Kidney capillary endothelial cell (primary cell): ENCODE measurements at places on chromosomes 12 and 14.

GRCh38 chr14:85535991-85536832 is 6.3 kb downstream of the FLRT2 start:
- peak; percentile 50 for DNase-seq

DNA sequence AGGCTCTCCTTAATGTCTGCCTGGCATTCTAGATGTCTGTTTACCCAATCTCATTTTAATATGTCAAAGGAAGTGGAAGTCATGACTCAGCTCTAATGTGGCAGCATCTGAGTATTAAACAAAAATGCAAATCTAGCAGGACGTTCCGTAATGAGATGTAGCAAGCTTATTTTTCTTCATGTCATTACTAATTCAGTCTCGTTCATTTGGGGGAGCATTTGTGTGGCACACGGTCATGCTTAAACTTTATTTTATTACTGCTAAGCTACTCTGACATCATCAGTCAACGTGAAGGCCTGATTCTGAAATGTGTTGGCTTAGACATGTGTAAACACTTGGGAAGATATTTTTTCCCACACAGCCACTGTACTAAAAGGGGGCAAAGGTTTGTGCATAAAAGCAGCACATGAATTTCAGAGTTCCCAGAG is 326.7 kb upstream of the TMPO start:
- peak; percentile 3 for DNase-seq

DNA sequence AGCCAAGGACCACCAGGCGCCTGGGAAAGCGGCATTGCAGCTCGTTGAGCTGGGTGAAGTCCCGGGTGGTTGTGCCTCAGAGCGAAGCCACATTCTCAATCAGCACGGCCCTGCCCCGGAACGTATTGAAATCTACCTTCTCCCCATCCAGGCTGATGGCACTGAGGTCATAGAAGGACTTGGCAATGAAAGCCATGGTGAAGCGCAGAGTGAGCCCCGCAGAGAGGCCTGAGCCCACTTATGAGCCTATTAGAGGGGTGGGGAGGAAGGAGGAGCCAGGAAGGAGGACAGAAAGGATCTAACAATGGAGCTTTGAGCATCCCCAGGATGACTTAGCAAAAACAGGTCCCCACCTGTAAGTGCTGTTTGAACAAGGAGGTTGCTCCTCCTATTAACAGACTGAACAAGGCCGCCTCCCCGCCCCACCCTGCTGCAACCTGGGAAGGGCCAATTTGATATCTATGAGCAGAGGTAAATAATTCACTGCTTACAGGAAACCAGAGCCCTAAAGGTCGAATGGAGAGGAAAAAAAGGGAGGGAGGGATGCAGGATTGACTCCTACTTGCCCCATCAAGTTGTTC is at the start of gene GPX2:
GPX2 (minus strand) TSS at position 215 of the 581 bp plus-strand sequence; CDS start at position 196, 19 bp downstream.
- no peak for DNase-seq

GRCh38 chr12:119615518-119616475 is 22.2 kb downstream of the TMEM233 start:
- DNase-seq = no peak

GRCh38 chr12:2673966-2674810 is 120.6 kb upstream of the FKBP4 start:
- no peak for DNase-seq

DNA sequence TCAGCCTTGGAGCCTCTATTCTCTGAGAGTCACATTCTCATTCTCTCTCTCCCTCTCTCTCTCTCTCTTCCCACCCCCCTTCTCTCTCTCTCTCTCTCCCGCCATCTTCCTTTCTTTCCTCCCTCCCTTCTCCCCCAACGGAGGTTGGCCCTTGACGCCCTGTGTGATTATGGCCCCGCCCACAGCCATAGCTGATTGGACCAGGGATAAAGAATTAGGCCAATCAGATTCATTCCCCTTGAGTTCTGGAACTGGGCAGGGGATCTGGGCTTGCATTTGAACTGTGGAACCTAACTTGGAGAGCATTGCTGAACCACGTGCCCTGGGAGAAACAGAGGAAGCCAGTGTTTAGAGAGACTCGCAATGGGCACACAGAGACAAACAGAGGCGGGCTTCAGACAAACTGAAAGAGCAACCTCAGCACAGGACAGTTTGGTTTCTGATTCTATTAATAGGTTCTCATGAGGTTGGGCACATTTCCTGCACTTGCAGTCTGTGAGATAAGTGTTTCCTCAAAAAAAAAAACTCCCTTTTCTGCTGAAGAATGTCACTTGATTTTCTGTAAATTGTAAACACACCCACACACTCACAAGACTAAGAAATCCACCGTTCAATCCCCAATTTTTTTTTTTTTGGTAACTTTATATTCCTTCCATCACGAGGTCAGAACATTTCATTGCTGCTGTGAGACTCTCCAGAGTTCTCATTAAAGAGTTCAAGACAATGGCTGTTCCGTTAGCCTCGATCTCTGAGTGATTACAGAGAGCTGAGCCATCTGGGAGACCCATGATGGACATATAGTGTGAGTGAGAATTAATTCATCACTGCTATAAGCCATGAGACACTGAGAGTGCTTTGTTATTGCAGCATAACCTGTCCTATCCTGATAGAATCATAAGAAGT is 3.5 kb upstream of the P2RX7 start:
- peak; percentile 38 for DNase-seq
